ENCODE measurements at places on chromosomes 5 and 9.

DNA sequence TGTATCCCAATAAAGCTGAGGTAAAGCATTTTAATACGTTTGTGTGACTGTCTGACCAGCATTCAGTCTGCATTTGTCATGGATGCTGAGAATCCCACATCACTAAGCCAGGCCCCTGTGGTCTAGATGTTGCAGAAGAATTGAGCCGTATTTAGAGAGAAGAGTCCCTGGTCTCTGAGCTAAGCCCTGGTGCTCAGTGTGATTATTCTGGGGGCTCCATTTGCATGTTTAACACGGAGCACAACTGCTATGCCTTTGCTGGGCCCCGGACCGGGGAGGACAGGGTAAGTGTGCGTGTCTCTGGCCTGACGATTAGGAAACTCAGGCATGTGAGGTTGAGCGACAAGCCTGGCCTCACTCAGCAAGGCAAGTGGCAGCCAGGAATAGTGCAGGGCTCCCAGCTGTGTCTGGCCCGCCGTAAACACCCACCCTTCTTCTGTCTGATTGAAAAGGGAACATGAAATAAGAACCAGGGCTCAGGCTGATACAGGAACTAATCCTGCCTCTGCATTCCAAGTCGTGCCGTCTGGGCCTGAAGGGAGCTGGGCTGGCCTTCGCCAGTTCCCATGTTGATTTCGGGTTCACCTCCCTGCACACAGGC lies 22.3 kb downstream of the FAM78A start:
- DNase-seq = no peak

GRCh38 chr9:130432362-130432761 lies 12.4 kb upstream of the ASS1 start:
- DNase-seq = no peak

GRCh38 chr9:128706045-128706444 lies 3.7 kb downstream of the PKN3 start:
- DNase-seq = no peak

GRCh38 chr9:89358985-89359384 lies 40.7 kb downstream of the SECISBP2 start:
- DNase-seq = no peak

DNA sequence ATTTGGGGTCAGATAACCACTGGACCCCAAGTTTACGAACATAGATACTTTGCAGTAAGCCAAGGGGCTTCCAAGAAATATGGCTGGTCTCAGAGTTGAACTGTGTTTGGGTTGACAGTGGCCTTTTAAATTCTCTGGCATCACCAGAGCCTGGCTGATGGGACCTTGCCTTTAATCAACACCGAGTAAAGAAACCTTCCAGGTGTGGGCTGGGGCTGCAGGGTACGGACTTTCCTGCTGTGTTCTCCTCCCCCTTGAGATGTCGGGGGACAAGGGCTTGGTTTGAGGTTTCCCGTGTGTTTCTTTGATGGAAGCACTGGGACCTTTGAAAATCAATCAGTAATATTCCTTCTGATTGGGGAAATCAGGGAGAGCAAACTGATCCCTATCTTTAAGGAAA lies 140.1 kb downstream of the MTX3 start:
- no peak for DNase-seq

DNA sequence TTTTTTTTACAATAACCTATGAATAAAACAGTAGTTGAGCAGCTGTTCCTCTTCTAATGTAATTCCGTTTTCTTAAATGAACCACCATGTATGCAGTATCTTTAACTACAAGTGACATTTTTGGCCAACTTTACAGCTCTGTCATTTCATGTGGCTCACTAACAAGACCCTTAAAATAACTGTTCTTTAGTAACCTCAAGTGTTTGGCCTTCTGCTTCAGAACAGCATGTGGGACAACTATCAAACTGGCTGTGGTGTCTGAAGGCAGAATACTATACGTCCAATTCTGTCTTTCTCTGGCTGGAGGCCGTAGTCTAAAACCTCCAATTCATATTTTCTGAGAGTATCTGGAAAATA lies 391.4 kb downstream of the NNT start:
- DNase-seq = no peak

All from SW 1271 (cell line).